NT2/D1 (cell line): ENCODE measurements at places on chromosomes 11 and 22.

- no peak for DNase-seq
Observed at GRCh38 chr22:44777364-44777755, 25.0 kb downstream of the ARHGAP8 start.

DNA sequence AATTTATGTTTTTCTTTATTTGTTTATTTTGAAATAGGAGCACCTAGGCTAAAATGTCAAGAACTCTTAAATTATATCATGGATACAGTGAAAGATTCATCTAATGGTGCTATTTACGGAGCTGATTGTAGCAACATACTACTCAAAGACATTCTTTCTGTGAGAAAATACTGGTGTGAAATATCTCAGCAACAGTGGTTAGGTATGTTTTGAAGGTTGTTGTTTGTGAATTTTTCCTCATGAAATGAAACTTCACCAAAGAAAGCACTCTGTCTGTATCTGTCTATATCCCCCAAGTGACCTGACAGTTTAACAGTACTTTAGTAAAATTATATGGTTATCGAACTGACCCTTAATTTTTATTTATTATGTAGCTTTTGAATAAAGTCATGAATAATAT, 12.8 kb downstream of the ATM start:
- DNase-seq, result no peak

DNA sequence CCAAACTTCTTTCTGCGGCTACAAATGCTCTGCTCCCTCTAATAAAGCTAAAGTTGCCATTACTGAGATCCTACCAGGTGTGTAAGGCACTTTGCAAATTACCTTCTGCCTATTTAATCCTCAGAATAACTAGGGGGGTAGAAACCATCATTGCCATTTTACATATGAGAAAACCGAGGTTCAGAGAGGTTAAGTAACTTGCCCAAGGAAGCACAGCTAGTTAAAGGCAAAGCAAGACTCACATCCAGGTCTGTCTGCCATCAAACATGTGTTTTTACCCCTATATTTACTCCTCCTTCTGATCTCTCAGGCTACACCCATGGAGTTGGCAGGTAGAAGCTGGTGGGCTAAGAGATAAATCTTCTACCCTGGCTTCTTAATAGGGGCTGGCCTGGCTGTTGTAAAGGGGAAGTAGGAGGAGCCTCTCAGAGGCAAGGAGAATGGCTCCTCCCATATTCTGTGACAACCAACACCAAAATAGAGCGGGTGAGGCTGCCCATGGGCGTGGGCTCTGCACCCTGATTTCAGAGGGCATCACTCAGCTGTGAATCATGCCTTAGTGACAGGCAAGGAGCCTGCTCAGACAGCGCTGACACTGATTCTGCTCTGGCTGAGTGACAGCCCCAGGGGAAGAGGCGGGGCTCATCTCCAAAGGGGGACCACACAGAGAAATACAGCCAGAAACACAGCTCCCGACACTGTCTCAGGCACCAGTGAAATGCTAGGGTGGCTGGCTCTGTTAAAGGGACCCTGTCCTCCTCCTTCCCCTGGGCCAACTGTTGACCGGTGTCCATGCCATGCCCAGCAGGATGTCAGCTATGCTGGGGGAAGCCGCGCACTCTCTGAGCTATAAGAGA, 106.8 kb downstream of the ABTB2 start:
- DNase-seq, result no peak

- DNase-seq, result no peak
Observed at GRCh38 chr11:132048040-132048439, 677.6 kb downstream of the NTM start.

DNA sequence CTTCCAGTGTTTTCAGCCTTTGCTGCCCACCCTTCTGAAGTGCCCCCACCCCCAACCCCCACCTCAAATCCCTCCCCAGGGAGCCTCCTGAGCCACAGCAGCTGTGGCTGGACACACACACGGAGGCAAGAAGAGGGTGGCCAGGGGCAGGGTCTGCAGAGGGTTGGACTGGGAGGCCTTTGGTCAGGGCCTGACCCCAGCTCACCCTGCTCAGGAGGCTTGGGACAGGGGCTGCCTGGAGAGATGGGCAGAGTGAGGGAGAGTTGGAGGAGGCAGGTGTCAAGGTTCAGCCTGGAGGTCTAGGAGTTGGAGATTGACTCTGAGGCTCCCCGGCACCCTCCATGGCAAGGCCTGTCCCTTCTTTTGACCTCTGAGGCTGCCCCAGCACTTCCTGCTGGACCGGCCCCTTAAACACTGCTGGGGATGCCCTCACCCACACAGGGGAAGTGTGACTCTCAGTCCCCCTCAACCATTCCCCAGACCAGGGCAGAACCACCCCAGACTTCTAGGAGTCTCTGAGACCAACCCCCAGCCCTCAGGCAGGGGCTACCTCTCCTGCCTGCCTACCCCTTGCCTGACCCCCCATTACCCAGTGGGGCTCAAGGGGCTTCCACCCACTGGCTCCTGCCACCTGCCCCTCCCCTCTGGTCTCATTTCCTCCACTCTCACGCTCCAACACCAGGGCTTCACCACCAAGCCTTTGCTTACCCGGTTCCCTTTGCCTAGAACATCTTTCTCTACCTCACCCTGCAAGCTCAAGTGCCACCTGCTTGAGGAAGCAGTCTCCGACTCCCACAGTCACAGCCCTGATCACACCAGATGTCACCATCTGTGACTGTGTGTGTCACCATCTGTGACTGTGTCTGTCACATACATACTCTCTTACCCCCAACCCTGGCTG, 8.6 kb downstream of the ARAP1 start:
- no peak for DNase-seq

DNA sequence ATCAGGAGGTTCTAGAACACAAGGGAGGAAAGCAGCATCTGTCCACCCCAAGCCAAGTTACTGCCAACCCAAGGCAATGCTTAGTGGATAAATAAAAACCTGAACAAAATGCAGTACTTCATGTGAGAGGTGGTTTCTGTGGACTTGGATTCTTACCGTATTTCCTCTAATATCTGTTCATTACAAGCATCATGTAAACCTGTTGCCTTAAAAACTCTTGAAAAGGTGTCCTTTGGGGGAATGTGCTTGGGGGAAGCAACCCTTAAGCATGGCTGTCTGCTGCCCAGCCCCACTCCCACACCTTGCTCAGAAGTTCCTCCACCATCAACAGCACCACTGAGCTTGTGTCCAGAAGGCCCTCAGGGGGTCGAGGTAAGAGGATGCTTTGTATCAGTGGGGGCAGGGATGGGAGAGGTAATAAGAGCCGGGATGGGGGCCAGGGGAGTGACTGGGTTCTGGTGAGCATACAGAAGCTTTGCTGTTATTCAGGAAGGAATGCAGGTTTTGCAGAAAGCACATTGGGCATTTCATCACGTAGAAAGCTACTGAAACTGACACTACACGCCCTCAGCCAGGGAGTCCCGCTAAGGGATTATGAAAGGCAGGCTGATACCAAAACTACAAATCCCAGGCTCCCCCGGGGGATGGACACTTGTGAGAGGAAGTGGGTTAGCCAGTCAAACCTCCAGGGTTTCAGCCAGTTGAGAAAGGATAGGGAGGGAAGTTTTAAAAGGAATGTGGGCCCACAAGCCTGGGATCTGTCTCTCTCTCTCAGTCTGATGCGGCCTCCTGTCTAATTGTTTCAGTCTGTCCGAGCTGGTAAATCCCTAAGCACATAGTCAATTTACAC, 52.0 kb downstream of the KCNJ1 start:
- peak; percentile 85 for DNase-seq

- DNase-seq, result no peak
Observed at GRCh38 chr11:109547356-109548027, 125.5 kb downstream of the C11orf87 start.

GRCh38 chr22:25100948-25101347, 98.7 kb upstream of the CRYBB3 start:
- DNase-seq, result no peak

DNA sequence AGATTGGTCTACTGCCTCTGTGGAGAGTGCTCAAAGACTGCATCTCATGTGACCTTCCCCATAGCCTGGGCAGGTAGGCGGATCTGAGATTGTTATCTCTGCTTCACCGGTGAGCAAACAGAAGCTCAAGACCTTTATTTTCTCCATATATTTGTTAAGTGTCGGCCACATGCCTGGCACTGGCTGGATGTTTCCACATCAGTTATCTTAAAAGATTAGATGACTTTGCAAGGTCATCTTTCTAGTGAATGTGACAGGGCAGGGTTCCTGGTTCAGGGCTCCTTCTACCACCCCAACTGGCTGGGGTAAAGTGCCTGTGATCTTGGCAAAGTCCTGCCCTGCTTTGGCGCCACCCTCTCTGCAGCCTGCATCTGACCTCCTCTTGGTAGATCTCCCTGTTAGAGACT, 125.0 kb downstream of the CCDC81 start:
- no peak for DNase-seq

DNA sequence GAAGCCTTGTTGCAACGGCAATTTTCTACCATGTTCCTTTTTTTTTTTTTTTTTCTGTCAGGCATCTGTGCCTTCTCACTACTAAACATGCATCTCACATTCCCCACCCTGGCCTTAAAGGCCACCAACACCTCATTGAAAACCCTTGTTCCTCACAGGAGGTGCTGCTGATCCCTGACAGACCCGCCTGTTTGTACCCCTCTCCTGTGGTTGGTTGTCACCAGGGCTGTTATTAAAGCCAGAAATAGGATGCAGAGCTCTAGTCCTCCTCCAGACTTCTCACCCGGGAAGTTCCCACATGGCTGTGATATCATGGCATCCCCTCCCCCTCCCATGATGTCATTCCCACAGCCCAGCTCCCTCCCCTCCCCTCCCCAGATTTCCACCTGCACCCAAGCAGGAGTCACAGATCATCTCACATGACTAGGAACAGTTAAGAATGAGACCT, 302.8 kb upstream of the NCAM1 start:
- no peak for DNase-seq

- DNase-seq, result peak; percentile 18
Observed at GRCh38 chr22:32830473-32830872, 29.0 kb downstream of the TIMP3 start.

DNA sequence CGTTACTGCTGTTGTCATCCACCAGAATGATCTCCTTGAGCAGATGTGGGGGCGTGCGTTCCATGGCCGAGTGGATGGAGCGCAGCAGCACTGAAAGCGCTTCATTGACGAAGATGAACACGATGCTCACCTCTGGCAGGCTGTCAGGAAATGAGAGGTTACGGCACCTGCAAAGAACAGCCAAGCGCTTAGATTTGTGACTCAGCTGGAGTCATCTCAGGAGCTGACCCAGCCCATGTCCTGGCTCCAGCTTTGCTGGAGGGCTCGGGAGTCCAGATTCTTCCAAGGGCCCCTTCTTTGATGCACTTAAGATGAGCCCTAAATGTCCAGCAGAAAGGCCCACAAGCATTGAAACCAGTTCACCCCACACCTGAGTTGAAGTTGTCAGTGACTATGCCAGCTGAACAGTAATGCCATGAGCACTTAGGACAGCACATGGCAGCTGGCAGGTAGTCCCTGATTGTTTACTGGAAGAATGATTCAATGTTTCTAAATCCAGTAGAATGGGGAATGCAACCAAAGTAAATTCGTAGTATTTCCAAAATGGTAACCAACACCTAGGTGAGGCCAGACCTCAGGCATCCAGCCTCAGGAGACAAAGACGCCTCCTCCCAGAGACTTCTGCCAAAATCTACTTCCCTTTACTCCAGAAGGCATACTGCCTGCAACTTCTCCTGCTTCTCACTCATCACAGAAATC, 79.7 kb upstream of the CSNK2A3 start:
- no peak for DNase-seq

DNA sequence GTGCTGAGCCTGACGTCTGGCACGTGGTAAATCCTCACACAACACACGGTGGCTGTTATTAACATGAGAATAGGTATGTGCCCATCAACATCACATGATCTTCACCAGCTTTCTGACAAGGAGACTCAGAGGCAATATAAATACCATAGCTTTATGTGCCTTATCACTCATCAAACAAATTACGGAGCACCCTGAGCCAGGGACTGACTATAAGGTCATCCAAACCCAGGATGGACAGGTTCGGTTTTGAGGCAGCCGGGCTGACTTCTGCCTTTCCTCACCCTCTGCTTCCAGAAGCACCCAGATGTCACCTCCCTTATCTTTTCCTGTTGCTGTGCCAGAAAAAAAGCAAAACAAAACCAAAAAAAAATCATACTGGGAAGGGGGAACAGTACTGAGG, 5.7 kb upstream of the PLAAT3 start:
- DNase-seq, result no peak

DNA sequence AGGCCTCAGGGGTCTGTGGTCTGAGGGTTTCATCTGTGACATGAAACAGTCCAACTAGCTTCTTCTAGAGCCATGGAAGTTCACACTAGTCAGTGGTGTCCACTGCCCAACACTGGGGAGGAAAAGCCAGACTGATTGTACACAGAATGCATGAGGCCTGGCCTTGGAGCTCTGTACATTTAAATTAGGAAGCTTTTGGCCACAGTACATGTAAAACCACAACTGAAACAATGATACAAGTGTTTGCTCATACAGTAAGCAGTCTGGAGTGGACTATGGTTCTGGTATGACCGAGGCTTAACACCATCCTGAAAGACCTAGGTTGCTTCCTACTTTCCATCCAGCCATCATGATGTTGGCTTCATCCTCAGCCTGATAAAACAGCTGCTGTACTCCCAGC, 73.8 kb upstream of the SESN3 start:
- DNase-seq, result no peak

- peak; percentile 23 for DNase-seq
Observed at GRCh38 chr11:122559734-122560382, 95.7 kb upstream of the UBASH3B start.

- no peak for DNase-seq
Observed at GRCh38 chr11:61731211-61731951, 21.1 kb upstream of the MYRF start.

DNA sequence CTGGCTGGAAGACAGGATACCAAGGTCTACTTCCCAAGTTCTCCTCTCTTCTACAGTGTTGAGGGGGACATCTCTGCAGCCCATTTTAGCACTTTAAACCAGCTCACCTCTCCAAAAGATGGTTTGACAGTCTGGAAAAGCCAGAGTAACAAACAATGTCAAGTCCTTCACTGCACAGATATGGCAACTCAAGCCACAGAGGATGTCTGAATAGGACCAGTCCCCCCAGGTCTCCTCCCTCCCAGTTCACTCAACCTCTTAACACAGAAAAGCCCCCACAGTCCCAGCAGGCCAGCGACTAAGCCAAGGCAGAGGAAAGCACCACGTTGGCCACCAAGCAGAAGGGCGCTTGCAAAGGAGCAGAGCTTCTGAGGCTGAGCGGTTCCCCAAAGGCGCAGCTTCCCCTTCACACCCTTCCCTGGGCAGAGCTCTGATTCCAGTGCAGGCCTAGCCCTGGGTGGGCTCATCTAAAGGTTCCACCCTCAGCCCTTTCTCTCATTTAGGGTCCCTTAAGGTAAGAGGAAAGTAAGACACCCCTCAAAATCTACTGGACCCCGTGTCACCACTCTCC, 62.7 kb downstream of the PAK1 start:
- no peak for DNase-seq

GRCh38 chr22:26442086-26442756, 13.2 kb downstream of the ASPHD2 start:
- DNase-seq, result no peak

DNA sequence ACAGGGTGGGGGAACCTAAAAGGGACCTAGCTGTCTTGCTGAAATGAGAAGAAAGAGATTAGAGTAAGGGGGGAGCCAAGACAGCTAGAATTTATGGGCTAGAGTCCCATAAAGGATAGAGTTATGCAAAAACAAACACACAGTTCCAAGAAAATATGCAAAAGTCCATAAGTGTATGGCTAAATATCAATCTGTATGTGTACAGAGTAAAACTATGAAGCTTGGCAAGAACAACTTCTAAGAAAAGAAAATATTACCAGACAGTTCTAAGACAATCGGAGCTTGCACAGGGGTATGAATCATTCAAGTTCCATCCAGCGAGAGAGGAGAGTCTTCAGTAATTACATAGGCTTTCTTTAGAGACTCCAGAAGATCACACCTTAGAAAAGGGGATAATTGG, 41.8 kb downstream of the GDPD4 start:
- no peak for DNase-seq
